Endothelial cell of umbilical vein (primary cell): ENCODE measurements at places on chromosomes 4 and X. TPM values are rescaled to one million over a fixed set of nuclear protein-coding genes. Genes with fewer than 3 reads are reported as not detected.

Gene DMP1
- polyA plus RNA-seq, result not detected in 2 replicates

GRCh38 chr4:3783693-3784306, 17.6 kb downstream of the ADRA2C start:
- no peaks in the 10 kb centered on the region for H3K4me1 ChIP-seq
- no peak for DNase-seq
- H3K27ac ChIP-seq, result no peak overlapping the region

DNA sequence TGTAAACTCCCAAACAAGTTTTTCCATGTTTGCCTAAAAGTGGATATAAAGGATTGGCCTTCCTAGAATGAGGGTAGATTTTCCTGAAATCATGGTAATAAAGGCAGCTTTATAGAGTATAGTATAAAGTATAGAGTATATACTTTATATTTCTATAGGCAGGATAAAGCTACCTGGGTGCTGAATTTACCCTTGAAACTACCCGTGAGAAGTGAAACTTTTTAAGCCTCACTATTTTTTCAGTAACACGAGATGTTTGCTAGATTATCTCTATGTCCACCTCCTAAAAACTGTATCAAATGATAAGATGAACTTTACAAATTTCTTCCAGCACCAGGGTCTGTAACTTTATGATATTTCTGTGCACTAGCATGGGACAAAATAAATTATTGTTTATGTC, 340.0 kb upstream of the GALNTL6 start:
- H3K27me3 ChIP-seq, result no peaks in the 10 kb centered on the region
- no peak overlapping the region for H3K27ac ChIP-seq
- no peak for DNase-seq
- H3K36me3 ChIP-seq, result no peaks in the 10 kb centered on the region

DNA sequence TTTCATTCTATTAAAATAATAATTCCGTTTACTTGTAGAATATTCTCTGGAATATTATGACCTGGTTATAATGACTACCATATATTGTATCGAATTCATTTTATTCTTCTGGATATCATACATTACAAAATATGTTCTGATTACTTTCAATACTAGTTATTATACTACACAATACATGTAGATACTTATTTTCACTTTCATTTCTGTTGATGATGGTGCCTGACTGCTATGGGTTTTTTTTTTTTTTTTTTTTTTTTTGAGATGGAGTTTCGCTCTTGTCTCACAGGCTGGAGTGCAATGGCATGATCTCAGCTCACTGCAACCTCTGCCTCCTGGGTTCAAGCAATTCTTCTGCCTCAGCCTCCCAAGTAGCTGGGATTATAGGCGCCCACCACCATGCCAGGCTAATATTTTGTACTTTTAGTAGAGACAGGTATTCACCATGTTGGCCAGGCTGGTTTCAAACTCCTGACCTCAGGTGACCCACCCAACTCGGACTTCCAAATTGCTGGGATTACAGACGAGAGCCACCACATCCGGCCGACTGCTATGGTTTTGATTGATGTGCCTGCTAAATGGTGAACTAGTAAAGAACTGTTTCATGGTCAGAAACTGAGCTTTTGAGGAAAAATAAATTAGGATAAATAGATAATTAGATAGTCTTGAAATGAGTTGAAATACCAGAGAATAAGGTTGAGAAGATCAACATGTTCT, 39.5 kb downstream of the PCDH10 start:
- no peak for DNase-seq
- no peaks in the 10 kb centered on the region for H3K4me1 ChIP-seq
- peaks cover 2% of the 10 kb centered on the region for H3K36me3 ChIP-seq
- no peak overlapping the region for H3K27ac ChIP-seq
- H3K27me3 ChIP-seq, result no peaks in the 10 kb centered on the region
